Trophoblast cell (in vitro differentiated cells and primary cell): ENCODE measurements at places on chromosomes 16 and 17.
A peak's percentile ranks its signal among the peaks of the same experiment; 100 is the strongest.

GRCh38 chr16:12901204-12901596, 198 bp upstream of the SHISA9 start:
- no peak overlapping the region for H3K27ac ChIP-seq
- peaks cover 2% of the 10 kb centered on the region for H3K27me3 ChIP-seq
- peak overlapping the region; percentile 47 for H3K4me3 ChIP-seq
- no peak for DNase-seq

- H3K4me3 ChIP-seq = no peak overlapping the region
- no peak for DNase-seq
- no peaks in the 10 kb centered on the region for H3K27me3 ChIP-seq
- H3K4me1 ChIP-seq = no peaks in the 10 kb centered on the region
- no peak overlapping the region for H3K27ac ChIP-seq
Observed at GRCh38 chr17:76758570-76758969, 20.7 kb downstream of the MFSD11 start.

GRCh38 chr16:50303041-50303604, 36.8 kb downstream of the ADCY7 start:
- DNase-seq = peak; percentile 39
- H3K4me1 ChIP-seq = peaks cover 26% of the 10 kb centered on the region
- no peak overlapping the region for H3K27ac ChIP-seq

DNA sequence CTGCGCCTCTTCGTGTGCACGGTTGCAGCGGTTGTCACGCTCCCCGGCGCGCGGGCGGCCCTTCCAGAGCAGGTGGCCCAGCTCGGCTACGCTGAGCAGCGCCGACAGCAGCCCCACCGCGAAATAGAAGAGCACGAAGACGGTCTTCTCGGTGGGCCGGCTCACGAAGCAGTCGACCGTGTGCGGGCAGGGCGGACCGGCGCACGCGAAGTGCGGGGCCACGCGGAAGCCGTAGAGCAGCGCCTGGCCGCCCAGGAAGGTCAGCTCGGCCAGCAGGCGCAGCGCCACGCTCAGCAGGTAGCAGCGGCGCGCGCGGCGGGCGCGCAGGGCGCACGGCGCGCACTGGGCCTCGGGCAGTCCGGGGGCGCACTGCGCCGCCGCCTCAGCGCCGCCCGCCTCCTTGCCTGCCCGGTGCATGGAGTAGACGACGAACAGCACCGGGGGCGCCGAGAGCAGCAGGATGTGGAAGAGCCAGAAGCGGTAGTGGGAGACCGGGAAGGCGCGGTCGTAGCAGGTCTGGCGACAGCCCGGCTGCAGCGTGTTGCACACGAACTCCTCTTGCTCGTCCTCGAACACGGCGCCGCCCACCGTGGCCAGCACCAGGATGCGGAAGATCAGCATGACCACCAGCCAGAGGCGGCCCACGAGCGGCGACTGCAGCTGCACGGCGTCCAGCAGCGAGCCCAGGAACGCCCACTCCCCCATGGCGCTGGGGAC, 1.3 kb downstream of the GJD3 start:
- H3K27ac ChIP-seq = no peak overlapping the region
- DNase-seq = peak; percentile 57
- H3K27me3 ChIP-seq = peaks cover 3% of the 10 kb centered on the region
- peaks cover 10% of the 10 kb centered on the region for H3K4me1 ChIP-seq

DNA sequence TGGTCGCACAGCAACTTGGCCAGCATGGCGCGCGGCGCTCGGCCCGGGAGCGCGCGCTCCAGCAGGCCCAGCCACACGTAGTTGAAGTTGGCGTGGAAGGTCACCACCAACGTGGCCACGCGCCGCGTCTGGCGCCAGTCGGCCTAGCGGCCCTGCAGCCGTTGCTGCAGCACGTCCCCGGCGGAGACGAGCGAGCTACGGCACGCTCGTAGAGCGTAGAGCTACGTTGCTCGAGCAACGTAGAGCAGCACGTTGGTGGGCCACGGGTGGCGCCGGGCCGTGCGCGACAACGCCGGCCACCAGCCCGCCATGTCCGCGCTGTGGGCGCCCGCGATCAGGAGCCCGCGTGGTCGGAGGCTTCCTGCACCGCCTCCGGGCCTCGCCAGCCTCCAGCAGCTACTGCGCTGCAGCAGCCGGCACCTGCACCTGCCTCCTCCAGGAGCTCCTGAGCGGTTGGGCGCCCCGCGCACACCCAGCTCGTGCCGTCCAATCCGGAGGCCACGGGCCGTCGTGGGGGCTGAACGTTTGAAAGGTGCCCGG, 13.4 kb upstream of the SULT1A1 start:
- no peaks in the 10 kb centered on the region for H3K4me1 ChIP-seq
- no peaks in the 10 kb centered on the region for H3K27me3 ChIP-seq
- H3K36me3 ChIP-seq = no peaks in the 10 kb centered on the region
- no peak for DNase-seq
- H3K4me3 ChIP-seq = no peak overlapping the region

DNA sequence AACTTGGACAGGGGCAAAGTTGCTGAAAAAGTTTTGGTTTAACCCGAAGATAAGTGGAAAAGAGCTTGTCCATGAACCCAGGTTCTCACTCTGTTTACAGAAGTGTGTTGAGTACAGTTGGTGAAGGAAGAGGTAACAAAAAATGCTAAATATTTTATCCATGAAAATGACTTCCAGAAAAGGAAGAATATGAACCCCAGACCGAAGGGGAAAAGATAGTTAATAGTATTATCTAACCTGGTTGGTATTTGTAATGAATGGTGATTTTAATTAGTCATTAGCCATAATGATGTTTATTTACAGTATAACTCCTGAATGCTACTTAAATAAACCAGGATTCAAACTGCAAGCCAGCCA, 574 bp upstream of the TMEM106A start:
- no peak overlapping the region for H3K4me3 ChIP-seq
- peaks cover 13% of the 10 kb centered on the region for H3K36me3 ChIP-seq
- H3K27me3 ChIP-seq = no peaks in the 10 kb centered on the region
- H3K4me1 ChIP-seq = peaks cover 4% of the 10 kb centered on the region
- H3K27ac ChIP-seq = no peak overlapping the region
